A673 (cell line): ENCODE measurements at places on chromosomes 3 and 15.

GRCh38 chr3:124560666-124561215 is 169.5 kb upstream of the UMPS start:
- DNase-seq, result no peak

DNA sequence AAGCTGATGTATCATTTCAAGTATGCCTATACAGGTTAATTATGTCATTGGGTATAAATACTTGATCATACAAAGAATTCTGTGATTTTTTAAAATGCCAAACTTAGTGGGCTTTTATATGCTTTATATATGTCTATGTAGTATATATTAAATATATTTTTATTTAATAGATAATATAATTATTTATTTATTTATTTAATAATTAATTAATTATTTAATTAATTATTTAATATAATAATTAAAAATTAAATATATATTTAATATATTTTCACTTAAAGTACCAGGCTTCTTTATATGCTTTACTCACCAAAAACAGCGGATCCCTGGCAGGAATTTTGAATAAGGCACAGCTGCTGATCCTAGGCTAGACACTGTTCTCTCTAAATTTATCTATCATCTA is 687.0 kb downstream of the VGLL3 start:
- DNase-seq, result no peak

- DNase-seq, result no peak
Measured at GRCh38 chr3:167521006-167521355, 47.1 kb upstream of the SERPINI2 start.

DNA sequence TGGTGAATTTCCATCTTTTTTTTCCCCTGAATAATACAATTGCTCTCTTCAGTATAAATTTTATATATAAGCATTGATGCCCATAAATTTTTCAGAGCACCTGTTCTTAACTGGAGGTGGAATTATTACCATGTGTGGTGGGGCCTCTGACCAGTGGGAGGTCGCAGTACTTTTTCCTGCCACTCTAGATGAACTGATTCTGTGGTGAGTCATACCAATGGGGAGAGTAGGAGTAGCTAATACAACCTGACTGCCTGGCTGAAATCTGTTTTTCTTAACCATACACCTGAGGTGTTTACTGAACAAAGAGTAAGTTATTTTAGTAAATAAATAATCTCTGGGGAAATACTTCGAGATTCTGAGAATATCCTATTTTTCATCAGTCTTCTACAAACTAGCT is 67.2 kb downstream of the UNC13C start:
- no peak for DNase-seq

DNA sequence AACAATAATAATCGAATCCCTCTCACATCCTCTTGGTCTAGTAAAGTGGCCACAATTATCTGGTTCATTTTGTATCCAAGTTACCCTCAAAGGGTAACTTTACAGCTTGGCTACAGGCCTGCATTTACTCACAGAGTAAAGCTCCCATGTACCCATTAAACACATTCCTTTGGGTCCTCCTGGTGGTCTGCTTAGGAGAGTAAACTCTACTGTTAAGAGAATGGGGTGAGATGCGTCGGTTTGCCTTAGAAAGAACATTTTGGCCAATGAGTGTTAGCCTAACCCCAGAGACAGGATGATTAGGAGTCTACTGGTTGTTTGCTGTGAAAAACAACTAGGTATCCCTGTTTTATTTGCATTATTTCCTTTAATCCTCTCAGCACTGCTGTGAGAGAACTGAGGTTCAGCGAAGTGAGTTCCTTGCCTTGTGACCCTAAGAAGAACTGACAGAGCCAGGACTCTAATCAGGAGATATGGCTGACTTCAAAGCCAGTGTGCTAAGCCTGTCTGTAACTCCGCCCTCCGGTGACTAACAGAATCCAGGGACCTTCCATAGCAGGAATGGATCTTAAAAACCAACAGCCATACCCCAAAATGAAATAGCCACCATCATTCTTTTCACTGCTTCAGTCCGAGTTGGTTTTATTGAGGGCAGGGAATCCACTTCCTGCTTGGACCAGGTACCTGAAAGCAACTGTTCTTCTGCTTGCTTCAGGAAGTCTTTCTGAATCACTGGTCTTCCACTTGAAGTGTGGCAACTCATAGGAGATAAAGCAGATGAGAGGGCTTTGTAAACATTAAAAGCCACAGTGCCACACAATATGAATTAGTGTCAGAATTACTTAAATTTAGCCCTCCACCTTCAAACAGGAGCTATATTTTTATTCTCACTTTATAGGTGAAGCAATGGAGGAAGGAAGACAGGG is 317.3 kb upstream of the WNT5A start:
- no peak for DNase-seq
